Effector memory CD4-positive, alpha-beta T cell (primary cell): ENCODE measurements at places on chromosomes 2 and 18.

- no peak for DNase-seq
Measured at GRCh38 chr2:197433780-197434438, 919 bp downstream of the SF3B1 start.

DNA sequence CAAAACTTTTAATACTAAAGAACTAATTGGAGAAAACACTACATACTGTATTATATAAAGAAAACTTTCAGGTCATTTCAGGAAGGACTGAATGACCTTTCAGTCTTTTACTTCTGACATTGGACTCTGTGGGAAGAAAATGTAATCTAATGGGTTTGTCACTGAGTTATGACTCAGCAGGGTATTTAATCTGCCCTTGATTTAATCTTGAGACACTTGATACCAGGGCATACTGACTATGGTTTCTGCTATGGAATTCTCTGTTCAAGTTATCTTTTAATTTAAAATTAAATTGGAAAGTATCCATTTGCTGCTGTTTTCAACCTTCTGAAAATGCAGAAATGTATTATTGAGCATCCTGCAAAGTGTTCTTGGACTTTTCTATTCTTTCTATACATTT lies 354.2 kb upstream of the GALNT5 start:
- no peak for DNase-seq

GRCh38 chr2:153476491-153476815 lies 2.1 kb downstream of the RPRM start:
- DNase-seq = no peak

- DNase-seq = no peak
Measured at GRCh38 chr2:86498468-86499260, 57.5 kb downstream of the KDM3A start.

DNA sequence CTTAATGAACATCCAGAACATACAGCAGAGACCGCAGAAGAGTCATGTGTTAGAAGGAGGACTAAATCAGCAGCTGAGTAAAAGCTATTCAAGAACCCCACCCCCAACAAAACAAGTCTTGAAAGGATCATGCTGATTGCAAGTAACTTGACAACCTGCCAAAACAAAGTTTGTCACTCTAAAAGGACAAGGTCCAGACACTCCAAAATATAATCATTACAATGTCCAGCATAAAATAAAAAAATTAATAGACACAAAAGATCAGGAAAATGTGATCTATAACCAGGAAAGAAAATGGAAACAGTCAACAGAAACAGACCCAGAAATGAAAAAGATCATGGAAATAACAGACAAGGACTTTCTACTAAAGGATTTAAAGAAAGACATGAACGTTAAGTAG lies 28.5 kb downstream of the CCDC88A start:
- DNase-seq = no peak

DNA sequence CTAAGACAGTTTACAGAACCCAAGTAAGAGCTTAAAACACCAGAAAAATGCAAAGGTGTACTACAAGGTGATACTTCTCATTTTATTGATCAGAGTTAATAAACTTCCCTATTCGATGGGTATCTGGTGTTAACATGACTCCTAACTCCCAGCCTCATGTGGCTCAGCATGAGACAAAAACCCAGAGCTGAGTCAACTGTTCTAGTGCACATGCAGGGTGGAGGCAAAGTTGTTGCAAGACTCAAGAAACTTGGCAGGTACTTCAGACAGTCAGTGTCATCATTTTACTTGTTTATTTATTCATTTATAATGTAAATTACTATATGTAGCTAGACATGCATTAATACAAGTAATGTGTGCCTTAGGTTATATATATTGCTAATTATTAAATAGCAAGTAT lies 216.6 kb upstream of the DSEL start:
- DNase-seq = no peak

DNA sequence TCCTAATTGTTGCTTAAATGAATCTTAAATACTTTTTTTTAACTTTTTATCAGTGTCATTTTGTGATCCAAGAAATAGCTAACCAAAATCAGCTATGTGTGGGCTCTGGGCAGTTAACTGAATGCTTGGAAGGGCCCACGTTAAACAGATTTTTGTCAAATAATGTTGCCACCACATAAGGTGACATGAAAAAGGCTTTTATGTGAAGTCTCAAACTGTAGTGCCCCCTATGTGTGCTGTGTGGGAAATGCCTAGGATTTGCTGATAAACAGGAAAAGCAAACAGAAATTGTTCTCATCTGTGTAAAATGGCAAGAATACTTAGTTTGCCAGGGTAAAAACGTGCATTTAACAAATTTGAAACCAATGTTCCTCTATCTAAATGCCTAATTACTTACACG lies 242.2 kb downstream of the ZNF516 start:
- no peak for DNase-seq

- DNase-seq = no peak
Measured at GRCh38 chr2:64104933-64105332, 39.3 kb downstream of the PELI1 start.

GRCh38 chr2:237879058-237879430 lies 19.6 kb downstream of the RAMP1 start:
- DNase-seq = no peak

GRCh38 chr18:67451960-67452359 lies 64.6 kb downstream of the DSEL start:
- no peak for DNase-seq

GRCh38 chr2:212843409-212844199 lies 305.0 kb upstream of the ERBB4 start:
- DNase-seq = no peak

DNA sequence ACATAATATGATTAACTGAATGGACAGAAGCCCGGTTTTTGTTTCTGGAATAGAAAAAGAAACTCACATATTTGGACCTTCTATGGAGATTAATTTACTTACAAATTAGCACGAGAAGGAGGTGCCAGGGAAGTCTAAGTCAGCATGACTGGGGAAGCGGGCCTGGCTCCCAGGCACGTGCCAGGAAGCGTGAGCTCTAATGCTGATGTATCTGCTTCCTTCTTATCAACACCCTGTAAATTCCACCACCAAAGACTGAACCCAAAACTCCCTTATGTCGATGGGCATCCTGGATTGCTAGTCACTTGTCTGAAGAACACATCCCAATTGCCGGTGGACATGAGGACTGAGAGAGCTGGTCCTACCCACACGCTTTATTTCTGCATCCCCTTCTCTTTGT lies 134.5 kb downstream of the GALNT14 start:
- DNase-seq = no peak

GRCh38 chr2:201964631-201965206 lies 68.9 kb upstream of the FZD7 start:
- no peak for DNase-seq

DNA sequence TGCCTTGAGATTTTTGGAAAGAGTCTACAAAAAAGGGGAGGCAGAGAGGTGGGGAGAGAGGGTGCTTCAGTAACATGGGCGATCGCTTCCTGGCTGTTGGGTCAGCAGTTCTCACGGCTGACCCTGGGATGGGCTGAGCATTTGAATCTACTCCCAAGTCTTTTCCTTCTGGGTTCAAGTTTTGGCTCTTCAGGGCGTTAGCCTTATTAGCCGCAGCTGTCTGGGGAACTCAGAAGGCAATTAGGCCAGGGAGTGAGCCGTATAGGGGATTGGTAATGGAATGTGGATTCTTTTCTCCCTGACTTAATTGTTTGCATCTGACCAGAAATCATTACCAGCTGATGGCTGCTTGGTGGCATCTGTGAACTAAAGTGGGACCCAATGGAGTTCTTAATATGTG lies 250.5 kb upstream of the SKOR2 start:
- DNase-seq = no peak

- no peak for DNase-seq
Measured at GRCh38 chr2:236571145-236571544, 1.5 kb downstream of the ACKR3 start.

GRCh38 chr2:157312866-157313486 lies 12.6 kb downstream of the ERMN start:
- DNase-seq = no peak
